ENCODE measurements at places on chromosomes 16 and 17. TPM values are rescaled to one million over a fixed set of nuclear protein-coding genes. Genes with fewer than 3 reads are reported as not detected.

DNA sequence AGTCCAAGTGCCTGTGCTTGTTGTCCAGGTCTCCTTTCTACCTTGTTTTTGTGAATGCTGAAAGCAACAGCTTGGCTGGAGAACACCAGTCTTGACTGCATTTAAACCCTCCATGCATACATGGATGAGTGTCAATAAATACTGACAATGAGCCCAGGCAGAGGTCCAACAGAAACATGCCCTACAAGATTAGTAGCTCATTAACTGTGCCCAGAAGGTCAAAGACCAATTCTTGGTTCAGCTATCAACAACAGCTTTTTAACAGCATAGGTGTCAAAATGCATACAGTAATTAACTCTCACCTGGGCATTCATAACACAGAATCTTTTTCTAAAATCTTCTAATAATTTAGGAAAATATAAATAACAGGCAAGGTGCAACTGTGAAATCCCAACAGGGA, 63.2 kb downstream of the N4BP1 start:
- no peak for DNase-seq
- no peak overlapping the region for H3K4me3 ChIP-seq
- no peak overlapping the region for H3K27ac ChIP-seq
- no peaks in the 10 kb centered on the region for H3K36me3 ChIP-seq
- no peaks in the 10 kb centered on the region for H3K4me1 ChIP-seq
- no peaks in the 10 kb centered on the region for H3K27me3 ChIP-seq

GRCh38 chr16:31880322-31880979, 6.8 kb downstream of the ZNF267 start:
- H3K4me1 ChIP-seq: peaks cover 3% of the 10 kb centered on the region
- no peaks in the 10 kb centered on the region for H3K36me3 ChIP-seq
- H3K27ac ChIP-seq: peak overlapping the region; percentile 52
- H3K4me3 ChIP-seq: no peak overlapping the region
- no peak for DNase-seq

DNA sequence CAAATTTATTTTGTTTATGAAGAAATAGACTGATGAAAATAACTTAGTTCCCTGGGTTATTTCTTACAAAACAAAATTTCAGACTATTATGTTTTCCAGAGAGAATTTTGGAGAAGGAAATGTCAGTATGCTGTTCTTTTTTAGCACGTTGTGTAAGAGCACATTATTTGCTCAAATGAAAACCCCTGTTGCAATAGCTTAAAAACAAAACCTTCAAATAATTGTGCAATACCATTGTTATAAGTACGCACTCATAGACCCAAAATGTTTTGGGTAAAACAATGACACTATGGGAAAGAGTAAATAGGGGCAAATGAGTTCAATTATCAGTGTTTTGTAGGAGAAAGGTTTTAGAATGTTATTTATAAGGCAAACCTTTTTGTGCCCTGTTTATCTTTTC, 18.2 kb downstream of the VMP1 start:
- DNase-seq: no peak
- no peaks in the 10 kb centered on the region for H3K27me3 ChIP-seq
- H3K4me1 ChIP-seq: no peaks in the 10 kb centered on the region
- H3K27ac ChIP-seq: peak overlapping the region; percentile 68

Gene KRTAP2-1
- total RNA-seq: not detected

GRCh38 chr17:67132366-67132765, 88.0 kb downstream of the CACNG1 start:
- no peaks in the 10 kb centered on the region for H3K4me1 ChIP-seq
- no peaks in the 10 kb centered on the region for H3K27me3 ChIP-seq
- H3K36me3 ChIP-seq: no peaks in the 10 kb centered on the region
- no peak overlapping the region for H3K4me3 ChIP-seq
- no peak overlapping the region for H3K27ac ChIP-seq
- DNase-seq: no peak

DNA sequence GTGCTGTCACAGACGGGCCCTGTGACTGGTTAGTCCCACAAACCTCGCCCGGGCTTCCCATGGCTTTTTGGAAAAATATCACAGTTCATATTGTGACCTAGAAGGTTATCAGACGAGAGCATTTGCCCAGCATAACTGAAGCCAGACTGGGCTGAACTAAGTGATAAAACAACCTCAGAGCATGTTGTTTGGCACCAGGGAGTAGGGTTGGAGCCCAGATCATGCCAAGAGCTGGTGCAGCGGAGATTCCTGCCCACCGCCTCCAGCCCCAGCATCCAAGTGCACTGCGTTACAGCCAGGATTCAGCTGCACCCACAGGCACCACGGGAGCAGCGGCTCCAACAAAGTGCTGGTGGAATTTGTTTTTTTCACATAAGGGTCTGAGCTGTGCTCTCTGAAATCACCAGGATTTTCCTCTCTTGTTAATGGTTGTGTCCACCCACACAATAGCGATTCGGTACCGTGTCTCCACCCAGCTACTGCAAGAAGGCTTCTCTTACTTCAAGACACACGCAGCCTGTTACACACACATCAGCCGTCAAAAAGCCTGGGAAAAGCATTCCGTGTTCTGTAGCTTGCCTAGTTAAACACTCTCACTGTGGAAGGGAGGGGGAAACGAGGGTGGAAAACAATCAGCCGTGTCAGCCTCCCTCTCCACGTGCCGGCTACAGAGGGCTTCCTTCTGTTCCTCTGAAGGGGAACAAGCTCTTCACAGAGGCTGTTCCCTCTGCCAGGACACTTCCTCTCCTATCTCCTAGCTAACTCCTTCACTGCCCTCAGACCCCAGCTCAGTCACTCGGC, 273.8 kb downstream of the C16orf95 start:
- peaks cover 5% of the 10 kb centered on the region for H3K4me1 ChIP-seq
- DNase-seq: no peak
- no peaks in the 10 kb centered on the region for H3K27me3 ChIP-seq
- H3K4me3 ChIP-seq: no peak overlapping the region
- no peak overlapping the region for H3K27ac ChIP-seq
- H3K36me3 ChIP-seq: no peaks in the 10 kb centered on the region

DNA sequence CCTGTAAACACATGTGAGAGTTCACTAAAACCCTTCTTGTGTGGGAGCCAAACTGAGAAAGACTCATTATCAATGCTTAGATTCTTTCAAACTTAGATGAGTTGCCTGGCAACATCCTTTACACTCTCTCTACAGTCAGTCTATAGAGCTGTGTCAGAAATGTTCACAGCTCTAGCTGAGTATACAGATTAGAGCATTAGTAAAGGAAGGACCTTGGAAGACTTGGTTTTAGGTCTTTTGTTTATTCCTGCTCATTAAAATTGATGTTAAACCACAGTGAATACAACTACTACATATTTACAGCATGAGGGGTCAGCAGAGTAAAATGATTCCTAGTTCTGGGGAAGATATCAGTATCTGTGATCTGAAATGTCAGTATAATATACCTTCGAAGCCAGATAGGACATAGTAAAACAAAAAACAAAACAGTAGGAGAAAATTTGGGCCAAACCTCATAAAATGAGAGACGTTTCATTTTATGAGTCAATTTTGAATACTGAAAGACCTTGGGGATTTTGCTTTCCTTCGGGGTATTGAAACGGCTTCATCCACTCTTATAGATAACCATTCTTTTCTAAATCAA, 186.0 kb downstream of the TANC2 start:
- no peaks in the 10 kb centered on the region for H3K36me3 ChIP-seq
- DNase-seq: no peak
- no peaks in the 10 kb centered on the region for H3K27me3 ChIP-seq
- H3K4me3 ChIP-seq: no peak overlapping the region
- H3K27ac ChIP-seq: no peak overlapping the region

DNA sequence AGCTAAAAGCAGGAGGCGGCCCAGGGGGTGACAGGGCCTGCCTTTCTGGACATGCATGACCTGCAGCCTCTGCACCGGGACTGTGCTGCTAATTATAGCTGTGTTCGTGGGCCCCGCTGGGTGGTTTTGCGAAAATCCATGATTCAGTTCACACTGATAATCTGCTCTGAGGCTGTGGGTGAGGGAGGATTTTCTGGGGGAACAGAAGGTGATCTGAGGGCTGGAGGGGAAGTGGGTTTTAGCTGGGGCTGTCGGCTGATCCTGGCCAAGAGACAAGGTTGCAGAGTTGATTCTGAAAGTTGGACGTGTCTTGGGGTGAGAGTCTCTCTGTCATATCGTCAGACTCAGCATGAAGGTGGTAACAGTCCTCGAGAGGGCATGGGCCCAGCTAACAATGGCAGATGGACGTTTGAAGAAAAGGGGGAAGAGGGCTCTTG, 187.5 kb upstream of the ZNF469 start:
- H3K4me1 ChIP-seq: no peaks in the 10 kb centered on the region
- DNase-seq: no peak
- H3K27me3 ChIP-seq: no peaks in the 10 kb centered on the region

DNA sequence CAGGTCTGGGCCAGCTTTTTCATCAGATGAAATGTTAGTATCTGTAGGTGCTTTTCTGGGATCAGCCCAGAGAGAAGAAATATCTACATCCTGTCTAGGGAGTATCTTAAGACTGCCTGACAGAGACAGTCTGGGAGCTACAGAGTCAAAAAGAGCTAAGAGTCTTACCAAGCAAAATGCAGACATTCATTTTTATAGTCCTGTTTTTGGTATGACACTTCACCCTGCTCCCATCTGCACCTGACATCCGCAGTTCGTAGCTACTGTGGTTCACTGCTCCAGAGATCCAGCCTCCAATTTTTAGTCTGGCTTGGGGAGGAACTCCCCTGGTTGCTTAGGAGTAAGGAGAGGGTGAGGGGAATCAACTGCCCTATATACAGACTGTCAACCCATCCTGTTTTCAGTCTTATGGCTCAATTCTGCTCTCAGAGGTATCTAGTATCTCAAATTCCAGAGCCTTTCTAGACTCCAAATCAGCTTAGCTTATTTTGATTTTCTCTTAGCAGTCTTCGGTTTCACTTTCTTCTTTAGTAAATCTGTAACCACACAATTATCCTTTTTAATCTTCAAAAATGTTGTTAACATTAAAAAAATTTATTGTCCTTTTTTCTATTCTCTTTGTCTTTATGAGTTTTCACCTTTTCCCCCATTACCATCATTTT, 97.8 kb downstream of the TMEM100 start:
- no peak overlapping the region for H3K4me3 ChIP-seq
- H3K36me3 ChIP-seq: no peaks in the 10 kb centered on the region
- DNase-seq: no peak
- no peaks in the 10 kb centered on the region for H3K4me1 ChIP-seq

GRCh38 chr16:87311387-87311786, 5.8 kb downstream of the C16orf95 start:
- no peak for DNase-seq
- no peak overlapping the region for H3K4me3 ChIP-seq
- H3K4me1 ChIP-seq: no peaks in the 10 kb centered on the region
- H3K36me3 ChIP-seq: no peaks in the 10 kb centered on the region

DNA sequence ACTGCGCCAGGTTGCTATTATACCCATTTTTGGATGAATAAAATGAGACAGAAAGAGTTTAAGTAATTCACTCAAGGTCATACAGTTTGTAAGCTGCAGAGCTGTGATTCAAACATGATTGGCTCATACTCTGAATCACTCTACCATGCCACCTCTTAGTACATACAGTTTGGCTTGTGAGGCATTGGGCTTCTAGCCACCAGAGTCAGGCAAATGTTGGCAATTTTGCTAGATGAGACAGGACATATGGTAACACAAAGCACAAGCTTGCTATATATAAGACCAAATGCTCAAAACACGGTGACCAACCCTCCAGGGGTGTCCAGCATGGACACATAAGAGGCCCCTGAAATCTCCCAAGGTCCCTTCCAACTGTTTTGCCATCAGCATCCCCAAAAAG, 236.0 kb upstream of the IRX5 start:
- DNase-seq: no peak
- H3K27ac ChIP-seq: no peak overlapping the region
- H3K27me3 ChIP-seq: no peaks in the 10 kb centered on the region
- H3K4me3 ChIP-seq: no peak overlapping the region
- H3K4me1 ChIP-seq: no peaks in the 10 kb centered on the region

DNA sequence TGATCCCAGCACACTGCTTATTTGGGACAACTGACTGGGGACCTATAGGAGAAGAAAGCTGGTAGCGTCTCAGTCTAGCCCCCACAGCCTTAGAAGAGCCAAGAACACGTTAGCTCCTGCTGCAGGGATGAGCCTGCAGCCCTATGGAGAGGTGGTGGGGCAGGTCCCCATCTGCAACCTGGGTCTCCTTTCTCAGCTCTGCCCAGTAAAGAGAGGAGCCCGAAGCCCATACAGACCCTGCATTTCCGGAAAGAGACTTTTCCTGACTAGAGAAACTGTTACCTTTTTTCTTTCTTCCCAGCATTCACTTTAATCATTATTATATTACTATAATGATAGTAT, 788 bp downstream of the METTL22 start:
- H3K4me3 ChIP-seq: peak overlapping the region; percentile 90
- H3K27ac ChIP-seq: peak overlapping the region; percentile 84
- no peaks in the 10 kb centered on the region for H3K27me3 ChIP-seq
- H3K36me3 ChIP-seq: no peaks in the 10 kb centered on the region

DNA sequence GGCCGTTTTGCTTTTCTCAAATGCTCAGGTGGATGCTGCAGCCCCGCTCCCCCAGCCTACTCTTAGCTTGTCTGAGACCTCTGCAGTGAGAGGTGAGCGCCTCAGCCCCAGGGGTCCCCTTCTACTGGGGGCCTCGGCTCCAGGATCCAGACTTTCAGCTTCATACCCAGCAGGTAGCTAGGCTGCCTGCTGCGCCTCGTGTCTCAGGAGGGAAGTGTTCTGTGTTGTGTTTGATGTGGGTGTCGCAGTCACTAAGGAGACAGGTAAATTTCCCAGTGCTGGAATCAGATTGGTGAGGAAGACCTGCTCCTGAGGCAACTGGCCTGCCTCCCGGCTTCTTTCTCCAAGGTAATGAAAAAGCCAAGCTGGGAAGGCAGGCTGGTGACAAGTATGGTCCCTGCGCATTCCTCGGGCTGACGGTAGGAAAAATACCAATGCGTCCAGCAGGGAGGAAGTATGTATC, 604.0 kb upstream of the SALL1 start:
- no peak for DNase-seq
- H3K4me1 ChIP-seq: no peaks in the 10 kb centered on the region
- no peak overlapping the region for H3K27ac ChIP-seq
- no peak overlapping the region for H3K4me3 ChIP-seq
- no peaks in the 10 kb centered on the region for H3K36me3 ChIP-seq

GRCh38 chr17:60599220-60599619, 773 bp upstream of the PPM1D start:
- no peak for DNase-seq
- H3K4me1 ChIP-seq: no peaks in the 10 kb centered on the region
- no peaks in the 10 kb centered on the region for H3K36me3 ChIP-seq
- H3K27ac ChIP-seq: peak overlapping the region; percentile 100
- no peaks in the 10 kb centered on the region for H3K27me3 ChIP-seq

GRCh38 chr17:74713171-74713755, 540 bp upstream of the CD300LF start:
- no peaks in the 10 kb centered on the region for H3K36me3 ChIP-seq
- no peak overlapping the region for H3K4me3 ChIP-seq
- no peak for DNase-seq
- H3K27ac ChIP-seq: no peak overlapping the region
- no peaks in the 10 kb centered on the region for H3K27me3 ChIP-seq

DNA sequence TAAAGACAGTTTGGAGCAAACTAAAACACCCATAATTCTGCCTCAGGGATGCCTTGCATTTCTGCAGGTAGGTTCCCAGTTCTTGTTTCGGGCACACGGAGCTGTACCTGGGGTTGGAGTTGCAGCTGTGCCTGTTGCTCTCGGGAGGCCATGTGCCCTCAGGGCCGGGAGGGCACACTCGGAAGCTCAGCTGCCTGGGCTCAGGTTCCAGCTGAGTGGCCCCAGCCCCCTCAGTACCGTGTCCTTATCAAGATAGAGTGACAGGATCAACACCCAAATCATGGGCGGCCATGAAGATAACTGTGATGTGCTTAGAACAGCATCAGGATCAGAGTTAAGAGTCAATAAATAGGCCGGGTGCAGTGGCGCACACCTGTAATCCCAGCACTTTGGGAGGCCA, 107.9 kb downstream of the SNX29 start:
- H3K4me3 ChIP-seq: no peak overlapping the region
- no peaks in the 10 kb centered on the region for H3K27me3 ChIP-seq
- H3K4me1 ChIP-seq: no peaks in the 10 kb centered on the region

Gene CIITA
- total RNA-seq: 27.9 TPM
